DMS79 (cell line): ENCODE measurements at places on chromosomes 7 and 10.

DNA sequence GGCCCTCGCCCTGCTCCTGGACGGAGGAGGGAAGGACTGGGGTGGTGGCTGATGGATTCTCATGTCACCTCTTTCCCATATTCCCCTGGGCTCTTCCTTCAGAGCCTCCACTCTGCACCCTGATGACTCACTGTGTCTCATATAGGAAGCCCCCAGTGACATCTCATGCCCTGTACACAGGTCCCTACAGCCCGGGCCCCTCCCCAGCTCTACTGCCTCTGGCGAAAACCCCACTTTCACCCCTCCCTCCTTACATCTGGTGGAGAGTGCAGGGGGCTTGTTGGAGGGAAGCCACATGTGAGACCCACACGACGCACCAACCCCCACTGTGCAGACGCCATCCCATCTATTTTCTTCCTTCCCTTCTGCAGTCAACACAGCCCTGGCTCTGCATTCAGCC is 72.8 kb upstream of the ZNF479 start:
- no peak for DNase-seq

DNA sequence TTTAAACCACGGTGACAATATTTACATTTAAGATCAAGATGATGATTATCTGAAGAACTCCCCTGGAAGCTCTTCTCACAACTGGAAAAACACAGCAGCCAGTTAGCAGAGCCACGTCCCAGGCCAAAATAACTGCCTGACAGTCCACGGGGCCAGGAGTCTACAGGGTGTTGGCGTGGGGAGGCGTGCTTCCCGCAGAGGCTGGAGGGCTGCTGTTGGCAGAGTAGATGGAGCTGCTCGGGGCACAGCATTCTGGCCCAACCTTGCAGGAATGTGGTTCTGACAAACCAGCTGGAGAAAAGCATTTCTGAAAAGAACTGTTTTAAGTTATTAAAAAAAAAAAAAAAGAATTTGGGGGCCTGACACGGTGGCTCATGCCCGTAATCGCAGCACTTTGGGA is 177.9 kb downstream of the EBF3 start:
- no peak for DNase-seq

DNA sequence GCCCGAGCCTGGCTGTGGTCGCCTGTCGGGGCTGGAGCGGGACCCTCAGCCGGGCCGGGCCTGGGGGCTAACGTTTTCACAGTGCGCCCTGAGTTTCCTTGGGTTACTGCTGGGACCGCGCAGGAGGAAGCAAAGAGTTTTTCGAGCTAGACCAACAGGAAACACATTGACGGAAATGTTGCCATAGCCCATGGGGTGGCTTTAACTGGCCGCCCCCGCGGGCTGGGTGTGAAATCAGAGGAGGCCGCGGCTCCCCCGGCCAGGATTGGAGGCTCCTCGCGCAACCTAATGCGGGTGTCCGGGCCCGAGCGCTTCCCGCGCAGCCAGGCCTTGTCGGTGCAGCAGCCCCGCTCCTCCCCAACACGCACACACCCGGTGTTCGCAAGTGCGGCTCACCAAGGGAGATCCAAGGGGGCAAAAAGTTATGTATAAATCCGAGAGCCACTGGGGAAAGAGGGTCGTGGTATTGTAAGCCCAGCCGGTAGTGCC is 1.9 kb downstream of the HHEX start:
- DNase-seq: no peak

GRCh38 chr7:5442757-5443305 is 19.2 kb upstream of the TNRC18 start:
- DNase-seq: no peak

DNA sequence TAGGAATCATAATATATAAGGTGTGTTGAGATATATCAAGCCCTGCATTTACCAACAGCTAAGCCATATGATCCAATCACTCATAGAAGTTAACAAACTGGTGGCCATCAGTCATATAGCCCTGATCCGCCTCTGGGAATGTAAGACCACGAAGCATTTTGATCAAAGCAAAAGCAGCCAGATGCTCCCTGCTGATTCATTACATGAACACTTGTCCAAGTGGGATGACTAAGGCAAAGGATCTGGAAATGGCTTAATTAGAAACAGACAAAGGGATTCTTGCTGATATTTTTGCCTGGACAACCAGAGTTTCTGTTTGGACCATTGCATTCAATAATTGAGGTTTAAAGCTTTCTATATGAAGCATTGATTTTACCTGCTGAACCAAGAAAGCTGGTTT is 535.5 kb downstream of the GPAM start:
- no peak for DNase-seq

DNA sequence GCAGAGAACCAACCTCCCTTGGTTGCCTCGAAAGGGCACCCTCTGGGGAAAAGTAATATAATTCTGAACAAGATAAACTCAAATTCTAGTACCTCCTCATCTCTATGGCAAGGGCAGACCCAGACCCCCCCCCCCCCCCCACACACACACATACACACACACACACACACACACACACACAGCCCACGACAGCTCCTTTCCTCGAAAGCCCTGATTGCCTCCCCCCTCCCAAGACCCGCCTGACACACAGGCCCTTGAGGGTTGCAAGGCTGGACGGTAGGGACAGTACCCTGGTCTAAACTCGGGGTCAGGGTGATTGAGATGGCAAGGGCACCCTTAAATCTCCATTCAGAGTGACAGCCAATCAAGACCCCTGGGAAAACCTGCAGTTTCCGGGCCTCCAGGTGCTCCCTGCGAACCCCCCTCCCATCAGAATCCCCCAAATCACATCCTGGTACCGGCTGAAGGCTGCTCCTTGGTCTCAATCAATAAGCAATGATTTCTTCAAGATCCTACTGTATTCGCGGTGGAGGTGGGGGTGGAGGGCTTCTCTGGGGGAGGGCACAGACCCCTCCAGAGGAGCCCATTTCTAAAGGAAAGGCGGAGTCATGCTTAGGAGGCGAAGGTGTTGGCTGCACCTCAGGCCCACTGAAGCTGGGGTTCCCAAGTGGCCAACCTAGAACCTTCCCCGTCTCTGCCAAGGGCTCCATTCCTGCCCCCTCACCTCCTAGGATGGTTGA is 100.7 kb downstream of the HIP1 start:
- DNase-seq: peak; percentile 19

DNA sequence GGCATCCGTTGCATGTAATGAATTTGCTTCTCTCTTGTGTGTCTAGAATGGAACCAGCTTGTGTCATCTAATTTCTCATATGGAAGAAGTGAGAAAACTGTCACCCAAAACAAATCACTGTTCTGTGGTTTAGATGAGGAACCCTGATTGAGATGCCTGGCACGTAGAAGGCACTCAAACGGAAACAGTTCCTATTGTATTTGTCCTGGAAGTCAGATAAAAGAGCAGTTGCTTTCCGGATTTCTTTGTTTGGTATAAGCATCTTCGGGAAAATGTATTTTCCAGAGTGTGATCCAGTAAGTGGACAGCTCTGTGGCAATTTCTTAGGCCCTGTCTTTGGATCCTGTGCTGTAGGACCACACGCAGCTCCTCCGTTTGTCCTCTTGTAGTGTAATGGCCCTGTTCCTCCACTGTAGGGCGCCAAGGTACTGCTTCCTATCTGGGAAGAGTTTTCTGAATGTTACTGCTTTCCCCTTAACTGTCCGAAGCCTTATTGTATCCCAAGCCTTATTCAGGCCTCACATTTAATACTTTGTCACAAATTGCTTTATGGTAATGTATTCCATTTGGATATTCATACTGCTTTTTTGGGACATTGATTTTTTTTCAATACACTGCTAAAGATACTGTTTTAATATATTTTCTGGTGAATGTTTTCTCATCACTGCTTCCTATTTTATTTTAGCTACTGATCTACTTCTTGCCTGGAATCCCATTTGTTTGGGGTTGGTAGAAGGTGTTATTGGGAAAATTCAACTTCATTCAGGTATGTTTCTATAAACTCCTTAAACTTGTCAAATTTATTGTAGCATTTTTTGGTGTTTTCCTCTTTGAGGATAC is 24.8 kb downstream of the INPP5F start:
- peak; percentile 6 for DNase-seq

DNA sequence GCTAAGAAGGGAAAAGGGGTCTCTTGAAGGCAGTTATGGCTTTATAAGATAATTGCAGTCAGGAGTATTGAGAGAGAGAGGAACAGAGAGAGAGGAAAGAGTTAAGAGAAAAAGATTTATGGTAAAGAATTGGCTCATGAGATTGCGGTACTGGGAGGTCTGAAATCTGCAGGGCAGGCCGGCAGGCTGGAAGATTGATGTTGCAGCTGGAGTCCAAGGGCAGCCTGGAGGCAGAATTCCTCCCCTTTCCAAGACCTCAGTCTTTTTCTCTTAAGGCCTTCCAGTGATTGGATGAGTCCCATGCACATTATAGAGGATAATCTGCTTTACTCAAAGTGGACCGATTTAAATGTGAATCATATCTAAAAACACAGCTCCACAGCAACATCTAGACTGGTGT is 68.4 kb downstream of the HACD1 start:
- no peak for DNase-seq

- no peak for DNase-seq
Observed at GRCh38 chr7:112138325-112138852, 67.8 kb downstream of the DOCK4 start.

DNA sequence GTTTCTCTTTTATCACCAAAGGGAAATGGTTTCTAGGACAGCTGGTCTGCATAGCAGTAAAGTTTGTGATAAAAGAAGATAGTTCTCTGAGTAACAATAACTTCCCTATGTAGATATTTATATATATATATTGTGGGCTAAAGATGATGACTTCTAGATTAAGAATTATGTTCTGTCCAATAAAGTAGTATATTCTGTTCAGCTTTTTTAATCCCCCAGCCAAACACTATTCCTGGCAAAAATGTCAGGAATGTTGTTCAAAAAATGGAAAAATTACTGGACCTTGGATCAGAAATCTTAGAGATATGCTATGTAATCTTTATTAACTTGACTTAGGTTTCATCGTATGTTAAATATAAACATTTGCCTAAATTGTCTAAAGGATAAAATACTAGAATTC is 136.3 kb upstream of the GNAI1 start:
- DNase-seq: no peak

DNA sequence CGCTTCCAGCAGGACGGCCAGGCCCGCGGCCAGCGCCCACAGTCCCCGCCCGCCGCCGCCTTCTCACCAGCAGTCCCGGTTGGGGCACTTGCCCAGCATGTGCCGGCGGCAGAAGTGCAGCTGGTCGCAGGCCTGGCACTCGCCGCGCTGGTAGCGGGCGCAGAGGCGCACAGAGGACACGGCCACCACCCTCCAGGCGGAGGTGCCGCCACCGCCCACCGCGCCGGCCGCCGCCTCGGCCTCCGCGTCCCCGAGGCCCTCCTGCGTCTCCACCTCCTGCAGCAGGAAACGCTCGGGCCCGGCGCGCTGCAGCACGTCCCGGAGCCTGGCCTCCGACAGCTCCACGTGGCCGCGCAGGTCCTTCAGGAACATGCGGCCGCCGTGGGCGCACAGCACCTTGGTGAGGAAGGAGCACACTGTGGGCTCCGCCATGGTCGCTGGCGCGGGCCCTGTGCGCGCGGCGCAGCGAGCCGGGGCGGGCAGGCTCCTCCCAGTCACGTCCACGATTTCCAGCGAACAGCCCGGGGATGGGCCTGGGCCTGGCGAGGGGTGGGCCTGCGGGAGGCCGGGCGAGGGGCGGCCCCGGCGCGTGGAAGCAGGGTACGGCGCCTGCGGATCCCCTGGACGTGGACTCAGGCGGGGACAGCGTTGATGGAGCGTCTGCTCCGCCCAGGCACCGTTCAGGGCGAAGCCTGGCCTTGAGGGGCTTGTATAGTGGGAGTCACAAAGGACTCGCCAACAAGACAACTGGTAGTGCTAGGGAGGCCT is at the start of gene ZC3HAV1L:
ZC3HAV1L (minus strand) TSS at position 457 of the 768 bp plus-strand sequence; CDS start at position 432, 25 bp downstream.
- DNase-seq: peak; percentile 56

GRCh38 chr7:94160719-94161435 is 156.7 kb upstream of the BET1 start:
- no peak for DNase-seq

- DNase-seq: no peak
Observed at GRCh38 chr10:32055478-32056135, 618 bp downstream of the KIF5B start.

- DNase-seq: no peak
Observed at GRCh38 chr10:3838460-3839437, 53.7 kb upstream of the KLF6 start.

DNA sequence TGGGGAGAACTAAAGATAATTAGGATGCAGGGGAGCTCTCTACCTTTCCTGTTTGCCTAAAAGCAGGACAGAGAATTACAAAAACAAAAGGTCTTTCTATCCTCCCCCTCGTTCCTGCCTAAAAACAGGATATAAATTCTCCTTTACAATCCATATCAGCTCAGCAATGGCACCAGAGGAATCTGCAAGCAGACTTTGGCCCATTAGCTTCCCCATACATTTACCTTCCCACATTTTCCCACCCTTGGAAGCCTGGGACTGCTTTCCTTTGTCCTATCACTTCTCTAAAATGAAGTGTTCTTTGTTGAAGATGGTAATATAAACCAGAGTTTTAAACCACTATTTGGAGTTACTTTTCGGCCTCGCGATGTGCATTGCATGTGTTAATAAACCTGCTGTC is 15.5 kb downstream of the SHTN1 start:
- DNase-seq: no peak

- DNase-seq: no peak
Observed at GRCh38 chr10:96138102-96138501, 8.0 kb downstream of the ZNF518A start.

- DNase-seq: no peak
Observed at GRCh38 chr7:140917258-140917657, 7.5 kb downstream of the BRAF start.

DNA sequence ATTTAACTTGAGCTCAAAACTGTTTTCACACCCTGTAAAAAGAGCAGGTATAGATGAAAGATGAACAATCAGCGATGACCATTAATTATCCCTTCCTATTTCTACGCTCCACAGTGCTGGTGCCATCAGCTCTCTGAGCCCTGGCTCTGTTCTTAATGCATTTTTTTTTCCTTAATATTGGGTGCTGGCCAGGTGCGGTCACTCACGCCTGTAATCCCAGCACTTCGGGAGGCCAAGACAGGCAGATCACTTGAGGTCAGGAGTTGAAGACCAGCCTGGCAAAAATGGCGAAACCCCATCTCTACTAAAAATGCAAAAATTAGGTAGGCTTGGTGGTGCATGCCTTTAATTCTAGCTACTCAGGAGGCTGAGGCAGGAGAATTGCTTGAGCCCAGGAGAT is 4.2 kb downstream of the STEAP4 start:
- DNase-seq: no peak

DNA sequence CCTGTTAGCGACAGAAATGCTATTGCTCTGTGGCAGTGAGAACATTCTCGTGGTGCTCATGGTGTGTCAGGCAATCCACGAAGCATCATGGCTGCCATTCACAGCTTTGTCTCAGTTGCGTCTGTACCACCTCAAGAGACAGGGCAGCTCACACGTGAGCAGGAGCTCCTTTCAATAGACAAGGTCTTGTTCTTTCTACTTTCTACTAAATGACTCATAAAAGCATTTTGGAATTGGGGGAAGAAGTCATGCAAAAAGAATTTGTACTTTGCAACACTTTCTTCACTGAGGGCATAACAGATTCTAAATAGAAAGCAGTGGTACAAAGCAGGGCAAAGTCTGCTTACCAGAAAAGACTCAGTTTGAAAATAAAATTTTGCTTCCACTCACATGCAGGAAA is 638.5 kb downstream of the PHTF2 start:
- no peak for DNase-seq

- no peak for DNase-seq
Observed at GRCh38 chr10:22823109-22823508, 104.7 kb upstream of the ARMC3 start.
